Stimulated activated CD4-positive, alpha-beta T cell treated with anti-CD3 and anti-CD28 coated beads, Interleukin-2, amount 100 ng/mL, for 48 hours (primary cell): ENCODE measurements at places on chromosomes 6 and 20.
A peak's percentile ranks its signal among the peaks of the same experiment; 100 is the strongest.

DNA sequence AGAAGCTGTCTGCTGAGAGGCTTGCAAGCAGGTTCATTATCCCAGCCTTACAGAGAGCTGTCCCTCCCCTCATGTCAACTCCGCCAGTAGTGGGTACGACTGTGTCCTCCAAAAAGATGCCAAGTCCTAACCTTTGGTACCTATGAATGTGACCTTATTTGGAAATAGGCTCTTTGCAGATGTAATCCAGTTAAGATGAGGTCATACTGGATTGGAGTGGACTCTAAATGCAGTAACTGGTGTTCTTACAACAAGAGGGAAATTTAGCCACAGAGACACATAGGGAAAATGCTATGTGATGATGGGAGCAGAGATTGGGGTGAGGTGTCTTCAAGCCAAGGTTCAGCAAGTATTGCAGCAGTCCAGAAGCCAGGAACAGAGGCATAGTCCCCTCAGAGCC, 90.8 kb upstream of the FOXP4 start:
- no peak for DNase-seq

GRCh38 chr6:21386744-21387143, 206.8 kb upstream of the SOX4 start:
- DNase-seq = no peak

GRCh38 chr6:74967821-74968220, 238.0 kb downstream of the COL12A1 start:
- DNase-seq = no peak

- DNase-seq = no peak
These were observed 98.8 kb downstream of the SASH1 start for GRCh38 chr6:148441454-148441911.

DNA sequence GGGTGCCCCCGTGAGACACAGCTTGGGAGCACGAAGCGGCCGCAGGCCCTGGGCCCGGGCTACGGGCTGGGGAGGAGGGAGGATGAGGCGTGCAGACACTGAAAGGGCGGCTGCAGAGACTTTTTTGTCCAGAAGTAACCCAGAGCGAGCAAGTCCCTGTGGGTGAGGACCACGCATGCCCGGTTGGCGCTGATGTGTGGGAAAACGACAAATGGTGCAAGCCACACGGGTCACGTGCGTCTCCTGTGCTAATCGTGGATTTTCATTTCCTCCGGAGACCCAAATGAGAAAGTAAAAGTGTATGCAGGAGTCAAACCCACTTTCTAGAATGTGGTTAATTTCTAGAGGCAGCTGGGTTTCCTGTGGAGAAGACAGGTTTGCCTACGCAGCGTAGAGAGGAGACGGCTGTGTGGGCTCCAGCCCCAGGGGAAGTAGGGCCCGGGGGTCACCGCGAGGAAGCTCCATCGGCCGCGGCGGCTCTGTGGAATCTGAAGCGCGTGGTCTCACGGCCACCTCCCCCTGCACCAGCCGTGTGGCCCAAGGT, 19.0 kb downstream of the DLL1 start:
- DNase-seq = peak; percentile 61

DNA sequence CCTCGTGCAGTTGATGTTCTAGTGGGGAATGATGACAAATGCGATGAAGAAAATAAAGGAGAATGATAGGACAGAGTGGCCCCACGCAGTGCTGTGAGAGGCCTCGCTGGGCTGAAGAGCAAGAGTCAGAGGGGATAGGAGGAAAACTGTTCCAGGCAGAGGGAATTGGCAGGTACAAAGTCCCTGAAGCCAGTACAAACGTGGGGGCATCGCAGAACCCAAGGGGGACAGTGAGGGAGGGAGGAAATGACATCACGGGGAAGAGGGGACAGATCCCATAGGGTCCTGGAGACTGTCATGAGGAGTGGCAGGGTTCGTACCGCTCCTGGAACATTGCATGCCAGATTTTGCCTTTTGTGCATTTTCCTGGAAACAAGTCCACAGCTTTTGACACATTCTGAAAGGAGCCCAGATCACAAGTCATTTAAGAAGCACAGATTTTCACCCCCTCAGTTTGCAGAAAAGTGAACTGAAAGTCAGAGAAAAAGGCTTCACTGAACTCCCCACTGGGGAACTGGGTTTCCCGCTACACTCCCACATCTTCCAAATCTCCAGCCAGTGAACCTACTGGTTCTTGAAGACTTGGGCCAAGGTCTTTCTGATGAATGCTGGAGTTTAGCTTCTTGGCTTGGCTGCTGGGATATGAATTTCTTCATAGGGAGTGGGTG, 77.0 kb downstream of the SULF2 start:
- no peak for DNase-seq

GRCh38 chr6:89508755-89509563, 76.0 kb downstream of the ANKRD6 start:
- DNase-seq = no peak

DNA sequence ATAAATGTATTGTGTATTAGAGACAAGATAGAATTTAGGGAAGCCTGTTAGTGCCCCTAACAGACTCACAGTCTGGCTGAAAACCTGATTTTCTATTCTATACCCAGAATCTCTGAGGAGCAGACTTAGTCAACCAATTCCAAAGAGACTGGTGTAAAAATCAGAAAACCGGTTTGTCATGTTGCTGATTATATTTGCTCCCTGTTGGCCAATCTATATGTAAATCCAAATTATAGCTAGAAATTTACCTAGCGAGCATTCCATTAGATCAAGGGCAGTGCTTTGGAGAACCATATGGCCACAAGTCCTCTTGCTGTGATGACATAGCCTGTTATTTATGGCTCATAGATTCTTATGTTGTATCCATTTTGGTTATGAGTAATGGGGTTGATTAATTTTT, 4.8 kb downstream of the NFYA start:
- DNase-seq = no peak

DNA sequence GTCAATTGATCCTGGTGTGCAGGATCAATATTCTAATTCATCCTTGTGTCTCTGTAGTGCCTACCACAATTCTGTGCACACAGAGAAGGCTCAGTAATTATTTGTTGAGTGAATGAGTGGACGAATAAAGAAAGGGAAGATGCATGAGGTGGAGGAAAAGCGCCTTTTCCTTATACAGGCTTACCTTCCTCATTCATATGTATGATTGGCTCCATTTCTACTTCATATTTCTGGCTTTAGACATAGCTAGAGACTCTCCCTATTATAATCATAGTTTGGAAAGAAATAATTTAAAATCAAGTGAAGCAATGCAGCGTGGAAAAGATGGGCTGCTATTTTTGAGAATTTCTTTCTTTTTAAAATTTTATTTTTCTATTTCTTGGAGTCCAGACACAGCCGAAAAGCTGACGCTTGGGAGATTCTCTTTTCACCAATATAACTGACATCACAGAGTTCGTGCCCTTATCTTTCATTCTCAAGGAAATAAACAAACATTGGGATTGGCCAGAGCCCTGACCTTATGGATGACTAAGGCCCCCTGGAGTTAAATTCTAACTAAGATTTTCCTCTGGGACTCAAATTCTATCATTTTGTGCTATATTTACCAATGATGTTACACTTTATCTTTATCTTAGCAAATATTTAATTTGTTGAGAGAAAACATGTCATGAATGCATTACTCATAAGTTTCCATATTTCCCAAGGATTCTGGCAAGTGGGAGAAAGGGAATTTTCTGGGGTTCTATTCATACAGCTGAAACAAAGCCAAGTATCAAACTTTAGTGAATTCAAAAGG, 48.1 kb downstream of the PRL start:
- DNase-seq = no peak

- no peak for DNase-seq
These were observed 328.4 kb downstream of the ESR1 start for GRCh38 chr6:152135755-152136448.

GRCh38 chr6:141041596-141042087, 1091.1 kb upstream of the GJE1 start:
- DNase-seq = no peak

DNA sequence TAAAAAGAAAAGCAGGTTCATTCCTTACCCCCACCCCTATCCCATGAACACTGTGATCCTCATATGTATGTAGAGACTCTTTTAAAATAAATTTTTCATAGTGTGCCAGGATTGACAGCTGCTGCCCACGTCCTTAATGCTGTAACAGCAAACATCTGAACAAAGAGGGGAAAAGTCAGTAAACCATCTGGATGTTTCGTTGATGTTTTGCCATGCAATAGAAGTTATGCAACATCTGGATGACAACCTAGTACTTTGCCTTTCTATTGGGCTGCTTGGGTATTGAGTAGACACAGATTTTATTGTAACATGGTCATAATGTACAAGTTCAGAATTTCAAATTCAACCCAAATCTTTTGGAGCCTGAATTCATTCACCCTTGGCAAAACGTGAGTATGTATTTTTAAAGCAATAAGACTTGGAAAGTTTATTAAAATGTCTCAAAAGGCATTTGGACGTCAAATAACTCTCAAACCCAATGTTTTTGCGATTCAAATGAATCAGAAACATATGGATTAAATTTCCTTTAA, 500.3 kb downstream of the DHX35 start:
- no peak for DNase-seq

DNA sequence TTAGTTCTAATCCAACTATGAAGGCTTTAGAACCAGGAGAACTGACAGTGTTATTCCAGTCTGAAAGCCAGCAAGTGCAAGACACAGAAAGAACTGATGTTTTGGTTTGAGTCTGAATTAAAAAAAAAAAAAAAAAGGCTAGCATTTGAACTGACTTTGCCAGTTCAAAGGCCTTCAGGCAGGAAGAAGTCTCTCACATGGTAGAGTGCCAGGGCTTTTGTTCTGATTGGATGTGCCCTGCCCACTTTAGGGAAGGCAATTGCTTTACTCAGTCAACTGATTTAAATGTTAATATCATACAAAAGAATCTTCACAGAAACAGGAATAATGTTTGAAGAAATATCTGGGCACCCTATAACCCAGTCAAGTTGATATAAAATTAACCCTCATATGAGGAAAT, 212.2 kb downstream of the HIVEP2 start:
- no peak for DNase-seq

GRCh38 chr20:47173596-47174216, 182.8 kb downstream of the ZMYND8 start:
- no peak for DNase-seq

DNA sequence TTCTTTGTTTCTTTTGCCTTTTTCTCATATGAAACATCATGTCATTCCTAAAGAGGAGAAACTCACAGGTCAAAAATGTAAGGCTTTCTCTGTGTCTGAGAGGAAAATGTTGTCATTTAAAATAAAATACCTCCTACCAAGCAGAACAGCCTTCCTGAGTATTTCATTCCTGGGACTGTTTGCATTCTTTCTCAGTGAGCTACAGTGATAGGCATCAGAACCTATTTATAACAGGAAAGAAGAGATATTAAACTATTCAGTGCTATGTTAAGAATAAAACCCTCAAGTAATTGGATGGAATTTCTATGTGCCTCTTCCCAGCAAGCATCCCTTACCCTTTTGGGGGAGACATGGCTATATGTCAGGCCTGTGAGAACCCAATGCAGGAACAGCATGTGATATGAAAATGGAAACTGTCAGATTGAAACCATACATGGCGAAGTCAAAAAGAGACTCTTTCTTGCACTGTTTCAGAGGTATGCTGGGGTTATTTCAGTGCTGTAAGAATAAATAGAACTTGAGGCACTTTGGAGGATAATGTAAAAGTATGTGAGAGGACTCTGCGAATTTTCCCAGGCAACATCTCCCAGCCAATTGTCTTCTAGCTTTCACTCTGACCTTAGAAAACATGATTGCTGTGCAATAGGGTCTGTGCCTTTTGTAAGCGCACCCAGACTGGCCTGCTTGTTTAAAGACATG, 133.8 kb upstream of the CCN2 start:
- no peak for DNase-seq

DNA sequence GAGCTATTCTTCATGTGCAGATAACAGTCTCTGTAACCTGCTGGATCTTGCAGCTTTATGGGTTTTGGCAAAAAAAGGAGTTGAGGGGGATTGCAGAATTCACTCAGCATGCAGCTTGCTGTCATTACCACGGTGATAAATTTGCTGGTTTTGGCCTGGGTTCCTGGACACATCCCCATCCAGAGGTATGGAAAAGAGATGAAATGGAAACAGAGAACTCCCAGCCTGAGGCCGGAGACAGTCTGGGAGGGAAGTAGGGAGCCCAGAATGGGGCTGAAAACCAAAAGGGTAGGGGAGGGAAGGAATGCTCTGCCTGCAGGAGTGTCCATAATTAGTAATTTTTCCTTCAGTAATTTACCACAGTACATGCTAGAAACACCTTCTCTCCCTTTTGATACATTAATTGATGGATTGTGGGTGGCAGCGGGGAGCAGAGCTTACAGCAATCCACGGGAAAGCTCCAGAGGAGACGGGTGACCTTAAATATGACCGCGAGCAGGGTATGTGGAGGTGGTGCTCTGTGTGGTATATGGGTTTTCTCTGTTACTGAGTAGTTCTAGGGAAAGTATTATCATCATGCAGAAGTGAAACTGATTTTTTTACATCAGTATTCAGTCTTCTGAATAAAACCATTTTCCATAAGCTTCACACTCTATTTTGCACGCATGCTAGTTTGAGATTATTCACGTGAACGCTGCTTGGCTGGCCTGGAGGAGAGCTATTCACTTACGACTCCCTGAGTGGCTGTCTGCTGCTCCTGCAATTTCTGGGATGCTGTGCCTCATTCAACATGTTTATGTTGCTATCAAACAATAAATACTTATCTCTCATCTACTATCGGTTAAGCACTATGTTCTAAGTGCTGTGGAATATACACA, 66.3 kb upstream of the KCNK16 start:
- DNase-seq = no peak
